ENCODE measurements at places on chromosomes 2 and 18. TPM values are rescaled to one million over a fixed set of nuclear protein-coding genes. Genes with fewer than 3 reads are reported as not detected.

Gene CDH19
- not detected for total RNA-seq

Gene ANKRD30BL
- total RNA-seq, result not detected

Gene MOCOS
- total RNA-seq, result 0.36 TPM

Gene ZNF397
- total RNA-seq, result 18.3 TPM
